Activated CD4-positive, alpha-beta memory T cell treated with anti-CD3 and anti-CD28 coated beads, Interleukin-2, amount 10 ng/mL, durations not matched to agents 7 days and 5 days (primary cell): ENCODE measurements at places on chromosomes 5 and 9. TPM values are rescaled to one million over a fixed set of nuclear protein-coding genes. Genes with fewer than 3 reads are reported as not detected.

The TPM2 gene
- 8.9 TPM for total RNA-seq

The ANKRD34B gene
- not detected for total RNA-seq

The CARTPT gene
- total RNA-seq = not detected

The PELO gene
- total RNA-seq = 20.6 TPM

The SH2D3C gene
- total RNA-seq = 81.9 TPM

The SPINK6 gene
- not detected for total RNA-seq

The SPINK1 gene
- not detected for total RNA-seq

The C5orf58 gene
- not detected for total RNA-seq

The GARNL3 gene
- total RNA-seq = 0.86 TPM

The ARSI gene
- not detected for total RNA-seq

The CENPP gene
- total RNA-seq = 18.8 TPM

The ECSCR gene
- total RNA-seq = not detected

The TLX3 gene
- total RNA-seq = not detected

The BTNL8 gene
- total RNA-seq = not detected

The PRRC2B gene
- 178 TPM for total RNA-seq

The FBN2 gene
- total RNA-seq = not detected

The MARVELD2 gene
- total RNA-seq = 0.18 TPM

The TRIP13 gene
- 28.8 TPM for total RNA-seq

The TTLL11 gene
- total RNA-seq = 1.5 TPM

The SLC46A2 gene
- total RNA-seq = not detected

The AGXT2 gene
- not detected for total RNA-seq
